Thoracic aorta (tissue), 2 donors: ENCODE measurements at places on chromosomes 1 and 21.

GRCh38 chr1:89600451-89601224, 32.3 kb upstream of the LRRC8C start:
- DNase-seq: no peak

DNA sequence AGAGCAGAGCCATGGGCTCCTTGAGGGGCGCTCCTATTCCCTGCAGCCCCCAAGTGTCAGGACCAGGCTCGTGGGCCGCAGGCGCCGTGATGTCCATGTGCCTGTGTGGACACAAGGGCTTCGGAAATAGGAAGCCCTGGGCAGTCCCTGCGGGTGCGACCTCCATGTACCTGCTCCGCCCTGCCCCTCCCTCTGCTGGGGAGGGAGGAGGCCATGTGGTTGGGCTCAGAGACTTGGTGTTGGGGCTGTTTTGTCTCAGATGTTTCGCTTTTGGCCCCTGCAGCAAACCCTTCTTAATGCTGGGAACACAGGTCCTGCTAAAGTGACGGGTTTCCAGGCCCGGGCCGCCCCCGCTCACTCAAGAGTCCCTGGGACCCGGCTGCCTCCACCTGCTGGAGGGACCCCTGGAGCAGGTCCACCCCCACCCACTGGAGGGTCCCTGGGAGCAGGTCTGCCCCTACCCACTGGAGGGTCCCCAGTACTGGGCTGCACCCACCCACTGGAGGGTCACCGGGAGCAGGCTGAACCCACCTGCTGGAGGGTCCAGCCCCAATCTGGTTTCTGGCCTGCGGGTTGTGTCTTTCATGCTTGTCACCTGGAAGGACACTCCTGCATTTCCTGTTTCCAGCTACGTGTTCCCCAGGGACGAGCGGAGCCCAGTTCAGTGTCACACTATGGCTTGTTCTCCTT, 156.5 kb downstream of the PEX14 start:
- no peak for DNase-seq

DNA sequence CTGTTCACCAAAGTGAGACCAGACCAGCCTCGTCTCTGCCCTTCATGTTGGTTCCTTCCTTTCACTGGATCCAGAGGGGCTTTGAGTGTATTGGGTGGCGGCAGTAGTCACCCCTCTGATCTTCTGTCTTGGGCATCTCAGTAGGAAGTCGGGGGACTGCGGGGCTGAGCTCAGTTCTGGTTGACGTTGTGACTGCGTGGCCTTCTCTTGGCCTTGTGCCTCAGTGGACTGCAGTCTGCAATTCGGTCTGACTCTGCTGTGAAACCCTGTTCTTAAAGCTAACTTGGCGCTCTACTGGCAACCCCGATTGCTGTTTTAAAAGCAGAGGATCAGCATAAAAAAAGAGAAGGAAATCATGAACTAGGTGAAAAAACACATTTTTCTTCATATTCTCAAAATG, 56.7 kb downstream of the SLC37A1 start:
- no peak for DNase-seq

- no peak for DNase-seq
Measured at GRCh38 chr1:67149179-67149770, 14.5 kb upstream of the C1orf141 start.

DNA sequence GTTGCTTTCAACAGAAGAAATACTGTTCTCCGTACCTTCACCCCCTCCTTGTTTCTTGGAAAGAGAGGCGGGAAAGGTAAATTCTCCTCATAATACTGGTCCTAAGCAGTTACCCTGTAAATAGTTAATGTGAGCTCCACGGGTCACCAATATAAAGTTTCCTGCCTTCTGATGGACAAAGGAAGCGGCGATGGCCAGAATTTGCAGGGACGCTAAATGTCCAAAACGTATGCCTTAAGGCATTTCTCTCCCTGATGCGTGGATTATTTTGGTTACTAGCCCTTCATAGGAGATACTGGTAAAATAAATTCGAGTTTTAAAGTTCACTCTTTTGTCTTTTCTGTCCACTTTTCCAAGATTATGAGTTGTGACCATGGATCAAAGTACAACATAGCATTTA, 898 bp upstream of the PTGS2 start:
- DNase-seq: no peak

- no peak for DNase-seq
Measured at GRCh38 chr1:6066680-6067079, 21.0 kb downstream of the KCNAB2 start.

GRCh38 chr21:32764186-32764585, 7.4 kb downstream of the PAXBP1 start:
- DNase-seq: no peak

DNA sequence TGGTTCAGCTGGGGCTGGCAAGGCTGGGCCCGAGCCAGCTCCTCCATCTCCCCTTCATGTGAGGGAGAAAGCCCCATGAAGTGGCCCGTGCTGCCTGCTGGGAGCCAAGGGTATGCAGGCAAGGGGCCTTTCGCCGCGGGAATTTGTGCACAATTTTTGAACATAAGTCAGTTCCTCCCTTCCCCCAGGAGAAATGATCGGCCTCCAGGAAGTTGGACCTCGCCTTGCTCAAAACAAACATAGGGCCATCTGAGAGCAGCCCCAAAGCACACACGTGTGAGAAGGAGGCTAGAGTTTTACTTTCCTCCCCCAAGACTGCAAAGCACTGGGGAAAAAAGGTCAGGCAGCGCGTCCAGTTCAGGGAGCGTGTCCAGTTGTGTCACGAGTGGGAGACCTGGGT, 64.7 kb downstream of the PRDM16 start:
- DNase-seq: no peak

GRCh38 chr1:34137411-34137810, 27.6 kb downstream of the CSMD2 start:
- DNase-seq: no peak

DNA sequence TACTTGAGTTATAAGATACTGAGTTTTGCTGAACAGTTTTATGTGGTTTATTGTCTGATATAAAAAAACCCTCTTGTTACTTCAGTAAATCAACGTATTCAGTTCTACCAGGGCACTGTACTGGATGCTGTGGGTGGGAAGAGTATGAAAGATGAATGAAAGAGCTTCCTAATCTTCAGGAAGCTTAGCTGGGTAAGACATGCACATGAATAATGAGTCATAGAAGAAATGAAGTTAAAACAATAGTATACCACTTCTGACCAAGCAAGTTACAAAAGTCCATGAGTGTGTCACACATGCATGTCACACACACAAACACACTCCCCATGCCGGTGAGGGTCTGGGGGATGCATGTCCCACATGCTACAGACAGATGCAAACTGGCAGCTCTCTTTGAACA, 105.9 kb downstream of the SIPA1L2 start:
- no peak for DNase-seq

GRCh38 chr1:210536254-210536961, 207.7 kb downstream of the HHAT start:
- no peak for DNase-seq

GRCh38 chr1:62891956-62892562, 108.1 kb downstream of the ATG4C start:
- no peak for DNase-seq
